Epithelial cell of prostate (primary cell): ENCODE measurements at places on chromosomes 2 and 18.

DNA sequence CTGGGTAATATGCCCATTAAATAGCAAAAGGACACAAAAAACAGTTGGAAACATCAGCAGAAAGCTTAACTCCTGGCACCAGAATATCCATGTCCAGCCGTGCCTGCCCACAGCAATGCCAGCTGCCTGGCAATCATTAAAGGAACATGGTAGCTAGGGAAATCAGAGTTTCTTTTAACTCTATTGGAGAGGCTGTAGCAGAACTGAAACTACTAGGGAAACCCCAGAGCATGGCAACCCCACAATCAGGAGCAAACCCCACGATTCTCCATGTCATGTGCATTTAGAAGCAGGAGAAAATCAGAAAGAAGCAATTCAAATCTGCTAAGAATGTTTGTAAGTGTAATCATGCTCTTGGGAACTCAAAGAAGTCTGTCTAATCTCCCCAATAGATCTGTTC lies 409.0 kb upstream of the SMIM21 start:
- no peak for DNase-seq

DNA sequence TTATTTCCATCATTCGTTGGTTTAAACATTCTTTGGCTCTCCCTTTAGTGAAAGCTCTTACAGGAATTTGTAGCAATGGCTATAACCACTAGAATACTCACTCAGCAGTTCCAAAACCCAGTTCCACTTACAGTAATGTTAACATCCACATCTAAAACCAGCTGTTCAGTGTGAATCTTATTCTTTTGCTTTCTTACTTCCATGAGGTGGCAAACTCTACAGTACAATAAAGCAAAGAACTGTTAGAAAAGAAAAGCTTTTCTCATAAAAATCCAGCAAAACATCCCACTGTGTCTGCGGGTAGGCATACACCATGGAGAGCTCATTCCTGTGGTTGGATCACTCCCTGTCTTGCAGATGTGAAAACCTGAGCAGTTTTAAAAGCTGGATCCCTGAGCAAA lies 147.1 kb downstream of the ARHGAP28 start:
- no peak for DNase-seq

DNA sequence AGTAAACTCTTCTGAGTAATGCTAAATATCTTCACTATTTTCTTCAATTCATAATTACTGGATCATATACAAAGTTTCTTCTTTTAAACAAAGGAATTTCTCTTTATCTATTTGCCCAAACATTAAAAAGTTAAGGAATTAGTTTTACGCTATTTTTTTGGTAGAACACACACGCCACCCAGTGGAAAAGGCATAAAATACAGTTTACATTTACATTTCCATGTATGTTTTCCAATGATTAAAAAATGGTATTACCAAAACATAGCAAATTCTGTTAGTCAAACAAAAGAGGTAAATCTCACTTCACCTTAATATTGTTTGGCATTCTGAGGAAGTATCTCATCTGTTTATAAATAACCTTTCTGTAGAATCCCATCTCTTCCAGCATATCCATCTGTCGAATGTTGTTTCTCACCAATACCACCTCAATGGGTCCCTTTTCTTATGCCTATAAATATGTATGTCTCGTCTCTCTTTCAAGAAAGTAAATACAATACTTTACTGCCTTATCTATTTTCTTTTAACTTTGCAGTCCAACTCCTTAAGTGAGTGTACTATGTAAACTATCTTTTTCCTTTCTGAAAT lies 7.2 kb downstream of the BOLL start:
- DNase-seq: no peak

DNA sequence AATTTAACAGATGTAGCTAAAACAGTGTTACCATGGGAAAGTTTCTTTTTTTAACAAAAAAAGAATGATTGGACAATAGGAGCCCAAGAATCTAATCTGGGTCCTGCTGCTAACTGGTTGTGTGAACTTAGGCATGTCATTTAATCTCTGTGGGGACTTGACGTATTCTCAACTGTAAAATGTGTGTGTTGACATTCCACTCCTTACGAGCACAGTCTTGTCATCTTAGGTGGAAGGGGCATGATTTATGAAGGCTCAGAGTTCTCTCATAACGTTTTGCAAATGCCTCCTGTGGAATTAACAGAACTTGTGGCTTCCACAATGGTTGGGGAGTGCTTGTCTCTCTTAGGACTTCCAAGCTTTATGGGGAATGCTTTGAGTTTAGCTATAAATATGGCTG lies 125.9 kb upstream of the SATB2 start:
- DNase-seq: no peak

GRCh38 chr2:150134223-150134857 lies 353.1 kb downstream of the RND3 start:
- DNase-seq: no peak

GRCh38 chr18:43007365-43007764 lies 108.1 kb downstream of the RIT2 start:
- DNase-seq: no peak

DNA sequence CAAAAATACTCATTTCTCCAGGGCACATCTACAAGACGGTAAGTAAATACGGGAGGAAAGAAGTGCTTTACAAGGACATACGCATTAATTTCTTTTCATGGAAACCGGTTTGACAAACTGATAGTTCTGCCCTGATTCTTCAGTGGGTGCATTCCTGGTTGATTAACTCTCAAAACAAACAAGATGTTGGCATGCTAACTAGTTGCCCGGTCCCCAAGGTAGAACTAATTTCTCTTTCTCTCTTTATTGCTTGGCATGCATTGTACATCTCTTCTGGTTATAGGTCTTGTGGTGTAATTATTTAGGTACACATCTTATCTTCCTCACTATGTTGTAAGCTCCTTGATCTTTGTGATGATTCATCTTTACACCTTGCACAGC lies 46.9 kb upstream of the SPATS2L start:
- DNase-seq: peak; percentile 87

GRCh38 chr2:120452945-120453634 lies 107.2 kb downstream of the INHBB start:
- DNase-seq: no peak

GRCh38 chr2:133888621-133889219 lies 320.5 kb upstream of the NCKAP5 start:
- DNase-seq: no peak

GRCh38 chr2:222319586-222320435 lies 21.0 kb upstream of the PAX3 start:
- DNase-seq: no peak

DNA sequence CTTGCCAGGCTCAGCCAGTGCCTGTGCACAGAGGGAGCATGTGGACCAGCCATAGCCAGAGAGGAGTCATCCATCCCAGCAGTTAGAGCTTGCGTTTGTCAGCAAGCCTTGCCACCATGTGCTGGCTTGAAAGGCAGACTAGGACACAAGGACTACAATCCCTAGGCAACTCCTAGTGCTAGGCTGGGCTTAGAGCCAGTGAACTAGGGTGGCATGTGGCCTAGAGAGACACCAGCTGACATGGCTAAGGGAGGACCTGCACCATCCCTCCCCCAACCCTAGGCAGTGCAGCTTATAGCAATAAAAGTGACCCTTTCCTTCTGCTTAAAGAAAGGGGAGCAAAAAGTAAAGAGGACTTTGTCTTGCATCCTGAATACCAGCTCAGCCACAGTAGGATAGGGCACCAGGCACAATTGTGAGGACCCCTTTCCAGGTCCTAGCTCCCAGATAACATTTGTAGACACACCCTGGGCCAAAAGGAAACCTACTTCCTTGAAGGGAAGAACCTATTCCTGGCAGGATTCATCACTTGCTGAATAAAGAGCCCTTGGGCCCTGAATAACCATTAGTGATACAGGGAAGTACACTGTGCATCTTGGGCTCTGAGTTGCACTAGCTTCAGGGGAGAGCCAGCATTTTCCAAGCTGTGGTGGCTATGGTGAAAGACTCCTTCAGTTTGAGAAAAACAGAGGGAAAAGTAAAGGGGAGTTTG lies 38.7 kb upstream of the UXS1 start:
- DNase-seq: no peak

DNA sequence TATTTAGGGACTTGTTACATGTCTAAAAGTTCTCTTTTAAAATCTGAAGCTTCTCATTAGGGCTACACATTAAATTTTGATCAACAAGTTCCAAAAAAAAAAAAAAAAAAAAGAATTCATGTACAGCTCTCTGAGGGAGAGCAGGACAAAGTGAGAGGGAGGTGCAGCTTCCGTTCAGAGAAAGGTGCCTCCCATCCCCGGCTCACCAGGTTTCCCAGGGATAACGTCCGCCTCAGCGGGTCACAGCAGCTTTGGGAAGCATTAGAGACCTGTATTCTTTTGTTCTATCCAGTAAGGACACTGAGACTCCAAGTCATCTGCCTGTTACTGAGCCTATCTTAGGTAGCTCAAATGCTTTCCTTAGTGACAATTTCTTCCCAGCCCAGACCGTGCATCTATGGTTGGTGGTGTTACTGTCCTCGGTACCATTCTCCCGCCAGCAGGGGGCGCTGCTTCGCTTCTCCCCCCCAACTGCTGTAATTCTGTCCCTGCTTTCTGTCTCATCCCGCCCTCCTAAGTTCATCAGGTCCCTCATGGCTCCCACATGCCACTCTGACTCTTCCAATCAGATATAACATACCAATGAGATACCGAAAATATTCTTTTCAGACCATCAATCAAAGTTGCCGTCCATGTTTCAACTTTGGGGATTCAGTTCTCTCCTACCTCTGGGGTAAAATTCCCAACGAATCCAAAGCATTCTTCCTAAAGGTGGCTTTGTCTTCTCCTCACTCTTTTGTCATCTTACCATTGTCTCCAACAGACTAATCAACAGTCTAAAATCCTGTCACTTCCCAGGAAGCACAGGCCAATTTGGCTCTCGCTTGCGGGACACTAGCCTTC lies 466.5 kb downstream of the METTL4 start:
- DNase-seq: no peak

GRCh38 chr2:55490554-55490953 lies 29.0 kb upstream of the CFAP36 start:
- no peak for DNase-seq

GRCh38 chr2:86286516-86286915 lies 50.9 kb downstream of the REEP1 start:
- DNase-seq: no peak

DNA sequence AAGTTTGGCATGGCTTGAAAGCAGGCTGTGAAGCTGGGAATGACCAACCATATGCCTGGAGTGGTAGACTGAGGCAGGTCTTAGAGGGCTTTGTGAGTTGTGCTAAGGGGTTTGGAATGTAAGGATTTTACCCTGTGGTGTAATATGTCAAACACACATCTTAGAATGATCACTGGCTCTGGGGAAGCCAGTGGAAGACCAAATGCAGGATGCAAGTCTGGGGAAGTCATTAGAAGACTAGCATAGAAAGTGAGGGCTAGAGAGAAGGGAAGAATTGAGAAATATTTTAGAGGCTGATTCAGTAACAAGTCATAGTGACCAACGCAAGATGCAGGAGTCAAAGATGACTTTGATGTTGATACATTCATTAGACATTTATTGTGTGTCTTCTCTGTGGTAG lies 3.5 kb upstream of the FHOD3 start:
- DNase-seq: no peak

GRCh38 chr2:168434146-168434545 lies 21.9 kb upstream of the CERS6 start:
- DNase-seq: no peak

- no peak for DNase-seq
Measured at GRCh38 chr18:45384962-45385315, 230.3 kb upstream of the SLC14A2 start.

DNA sequence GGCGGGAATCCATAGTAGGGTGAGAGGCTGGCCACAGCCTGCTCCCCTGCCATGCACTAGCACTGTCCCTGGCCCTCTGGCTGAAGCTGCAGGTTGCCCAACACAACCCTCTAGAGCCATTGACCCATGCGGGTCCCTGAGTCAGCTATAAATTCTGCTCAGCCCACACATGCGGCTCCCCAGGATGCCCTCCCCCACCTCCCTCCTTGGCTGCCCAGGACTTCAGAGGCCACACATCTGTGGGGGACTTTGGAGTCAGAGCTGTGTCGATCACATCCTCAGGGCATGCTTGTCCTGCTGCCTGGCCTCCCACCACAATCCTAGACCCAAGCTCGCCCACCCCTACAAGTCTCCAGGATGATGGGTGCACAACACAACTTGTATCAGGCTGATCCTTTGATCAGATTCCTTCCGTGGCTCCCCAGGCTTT lies 97.0 kb downstream of the TFCP2L1 start:
- DNase-seq: no peak

DNA sequence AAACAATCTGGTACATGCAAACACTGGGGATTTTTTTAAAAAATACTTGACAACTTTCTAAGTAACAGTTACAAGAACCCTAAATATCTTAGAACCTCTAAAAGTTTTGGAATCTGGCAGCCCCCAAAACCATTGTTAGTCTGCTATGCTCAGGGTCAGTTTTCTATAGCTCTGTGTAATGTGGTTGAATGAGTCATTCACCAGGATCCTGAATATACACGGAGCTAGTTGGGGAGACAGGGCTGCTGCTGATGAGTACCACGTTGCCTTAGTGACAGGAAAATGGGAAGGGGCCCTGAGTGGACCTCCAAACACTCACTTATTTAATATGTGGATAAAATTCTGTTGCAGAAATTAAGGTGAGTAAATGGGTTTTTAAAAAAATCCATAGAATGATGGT lies 36.9 kb upstream of the TANC1 start:
- no peak for DNase-seq

DNA sequence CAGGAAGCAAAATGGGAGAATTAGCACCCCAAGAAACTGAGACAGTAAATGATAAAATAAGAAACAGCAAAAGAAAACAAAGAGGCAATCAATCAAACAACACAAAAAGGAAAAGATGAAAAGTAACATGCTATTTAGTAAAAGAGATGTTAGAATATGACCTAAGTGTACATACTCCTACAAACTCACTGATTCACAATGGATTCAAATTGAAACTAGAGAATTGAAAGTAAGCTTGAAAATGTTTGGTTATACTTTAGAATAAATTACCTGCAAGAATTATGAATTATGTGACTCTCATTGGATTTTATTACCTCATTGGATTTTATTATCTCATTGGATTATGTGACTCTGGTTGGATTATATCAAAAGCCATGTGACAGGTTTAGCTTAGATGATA lies 22.8 kb upstream of the CCNYL1 start:
- no peak for DNase-seq

DNA sequence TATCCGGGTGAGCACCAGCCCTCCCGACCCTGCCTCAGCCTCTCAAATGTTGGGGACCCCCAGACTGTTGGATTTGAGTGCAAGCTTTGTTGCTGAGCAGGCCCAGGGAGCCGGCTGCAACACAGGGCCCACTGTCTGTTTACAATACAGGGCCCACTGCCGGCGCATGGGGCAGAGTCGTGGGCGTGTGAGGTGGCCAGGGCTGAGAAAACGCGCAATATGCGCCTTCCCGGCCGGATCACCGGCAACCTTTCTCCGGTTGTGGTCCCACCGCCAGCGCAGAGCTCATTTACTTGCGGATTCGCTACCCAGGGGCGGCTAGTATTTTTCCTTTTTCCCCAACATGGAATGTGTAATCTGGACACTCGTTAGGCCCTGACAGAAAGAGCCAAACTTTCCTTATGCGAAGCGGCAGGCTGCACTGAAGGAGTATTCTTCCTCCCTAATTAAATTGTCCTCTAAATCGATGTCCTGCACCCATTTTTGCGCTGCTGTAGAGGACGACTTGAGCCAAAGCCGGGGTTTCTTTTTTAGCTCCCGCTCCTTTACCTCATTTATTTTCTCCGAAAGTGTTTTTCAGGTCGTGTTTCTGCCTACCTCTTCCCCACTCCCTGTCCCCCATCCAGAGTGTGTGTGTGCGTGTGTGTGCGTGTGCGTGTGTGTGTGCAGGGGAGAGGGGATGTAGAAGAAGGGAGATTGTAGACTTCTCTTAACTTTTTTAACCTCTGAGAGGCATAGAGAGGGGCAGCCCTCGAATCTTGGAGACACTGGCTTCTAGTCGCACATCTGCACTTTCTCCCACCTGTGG lies 2.7 kb downstream of the OTX1 start:
- no peak for DNase-seq

GRCh38 chr2:67400560-67401485 lies 3.7 kb downstream of the ETAA1 start:
- DNase-seq: no peak
